ENCODE measurements at places on chromosomes 3 and 15. TPM values are rescaled to one million over a fixed set of nuclear protein-coding genes. Genes with fewer than 3 reads are reported as not detected.

Gene EID1
- 524 TPM for total RNA-seq

Gene MCF2L2
- not detected for total RNA-seq

Gene WDR93
- total RNA-seq: not detected

DNA sequence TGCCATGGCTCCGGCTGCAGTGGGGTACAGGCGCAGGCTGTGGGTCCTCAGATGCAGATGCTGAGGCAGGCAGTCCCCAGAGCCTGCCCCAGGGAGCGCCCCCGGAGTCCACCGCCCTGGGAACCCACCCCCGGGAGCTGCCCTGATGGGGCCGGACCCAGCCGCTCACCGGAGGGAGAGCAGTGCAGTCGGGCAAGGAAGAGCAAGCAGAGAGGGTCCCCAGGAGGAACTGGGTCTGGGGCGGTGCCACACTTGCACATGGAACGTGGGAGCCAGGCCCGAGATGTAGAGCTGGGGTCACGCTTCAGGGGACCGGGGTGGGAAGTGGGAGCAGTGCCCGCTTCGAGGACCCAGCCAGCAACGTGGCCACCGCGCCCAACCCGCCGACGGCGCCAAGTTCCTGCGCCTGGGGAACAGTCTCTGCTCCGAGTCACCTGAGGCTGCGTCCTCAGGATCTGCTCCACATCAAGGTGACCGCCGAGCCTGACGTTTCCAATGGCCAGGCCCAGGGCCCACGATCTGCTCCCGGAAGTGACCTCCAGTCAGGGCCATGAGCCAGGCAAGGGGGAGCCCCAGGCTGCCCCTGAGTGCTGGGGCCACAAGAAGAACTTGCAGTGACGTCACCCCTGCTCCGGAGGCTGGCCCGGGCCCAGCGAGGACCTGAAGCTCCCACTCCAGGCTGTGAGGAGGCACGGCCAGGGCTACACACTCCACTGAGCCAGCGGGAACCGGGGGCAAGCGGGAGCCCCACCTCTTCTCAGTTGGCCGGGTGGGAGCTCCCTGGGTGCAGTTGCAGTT, 27.0 kb upstream of the TFG start:
- no peak for DNase-seq

GRCh38 chr3:127769284-127770081, 52.8 kb downstream of the MGLL start:
- no peak for DNase-seq

GRCh38 chr3:11819146-11819689, 27.5 kb downstream of the TAMM41 start:
- no peak for DNase-seq

GRCh38 chr15:47332481-47332880, 384.8 kb upstream of the SEMA6D start:
- DNase-seq: no peak

DNA sequence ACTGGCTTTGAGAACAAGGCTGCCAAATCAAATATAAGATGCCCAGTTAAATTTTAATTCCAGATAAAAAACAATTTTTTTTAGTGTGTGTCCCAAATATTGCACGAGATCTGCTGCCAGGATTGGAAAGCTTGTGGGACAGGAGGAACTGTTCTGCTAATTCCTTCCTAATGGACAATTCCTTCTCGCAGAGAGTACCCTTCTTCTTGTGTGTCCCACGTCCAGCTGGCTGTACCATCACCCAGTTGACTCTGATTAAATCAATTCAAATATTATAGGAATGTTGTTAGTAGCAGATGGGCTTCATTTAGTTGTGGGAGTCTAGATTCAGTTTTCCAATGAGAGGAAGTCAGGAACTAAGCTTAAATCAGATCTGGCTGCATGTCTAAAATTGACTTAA, 347.9 kb upstream of the ATP10A start:
- DNase-seq: no peak

Measured in right atrium auricular region (tissue), 2 donors.